ENCODE measurements at places on chromosomes 2 and 18.
A peak's percentile ranks its signal among the peaks of the same experiment; 100 is the strongest.

- no peak for DNase-seq
These were observed 18.7 kb downstream of the EML4 start for GRCh38 chr2:42187886-42188285.

DNA sequence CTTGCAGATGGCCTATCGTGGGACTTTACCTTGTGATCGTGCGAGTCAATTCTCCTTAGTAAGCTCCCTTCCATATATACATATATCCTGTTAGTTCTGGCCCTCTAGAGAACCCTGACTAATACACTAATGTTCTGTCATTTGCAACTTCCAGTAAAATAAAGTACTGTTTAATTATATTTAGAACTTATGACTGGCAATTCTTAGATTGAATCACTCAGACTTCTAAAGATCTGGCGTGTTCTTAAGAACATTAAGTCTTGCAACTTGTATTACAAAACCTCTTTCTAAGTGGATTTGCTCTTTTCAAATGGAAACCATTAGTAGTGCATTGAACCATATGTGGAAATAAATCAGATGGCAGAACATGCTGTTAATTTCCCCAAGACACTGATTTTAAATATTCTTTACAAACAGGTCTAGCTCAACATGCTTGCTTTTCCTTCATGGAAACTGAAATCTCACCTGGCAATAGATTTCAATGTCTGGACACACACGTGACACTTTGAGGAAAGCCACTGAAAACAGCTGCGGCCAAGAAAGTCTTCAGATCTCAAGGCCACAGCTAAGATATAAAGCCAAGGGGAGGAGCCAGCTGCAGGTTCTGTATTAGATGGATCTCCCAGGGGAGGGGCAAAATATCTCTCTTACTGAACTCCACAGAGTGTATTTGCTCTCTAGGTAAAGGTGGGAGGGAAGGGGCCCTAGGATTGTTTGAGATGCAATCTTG is 50.6 kb downstream of the PMAIP1 start:
- DNase-seq = peak; percentile 45

- no peak for DNase-seq
These were observed 91.9 kb downstream of the COL3A1 start for GRCh38 chr2:189066037-189066436.

GRCh38 chr2:156057647-156058046 is 274.9 kb downstream of the NR4A2 start:
- no peak for DNase-seq

- DNase-seq = no peak
These were observed 30.2 kb upstream of the ZEB2 start for GRCh38 chr2:144550084-144550483.

DNA sequence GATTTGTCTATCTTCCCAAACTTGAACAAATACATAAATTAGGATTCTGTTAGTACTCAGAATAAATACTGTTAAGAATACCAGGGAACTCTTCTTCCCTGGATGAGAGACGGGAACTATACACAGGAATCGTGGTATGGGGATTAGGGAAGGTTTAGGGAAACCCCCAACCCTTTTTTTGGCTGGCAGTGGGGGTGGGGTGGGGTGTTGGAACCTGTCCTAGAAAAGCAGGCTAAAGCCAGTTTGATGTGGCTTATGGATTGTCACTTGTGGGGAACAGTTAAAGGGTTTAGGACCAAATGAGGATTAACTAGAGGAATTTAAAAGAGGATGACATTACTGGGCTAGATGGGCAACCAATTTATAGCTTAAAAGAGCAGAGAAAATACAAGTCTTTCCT is 1.8 kb downstream of the SLC4A10 start:
- DNase-seq = no peak

- DNase-seq = peak; percentile 29
These were observed 33.4 kb upstream of the SERPINB7 start for GRCh38 chr18:63741769-63742168.

GRCh38 chr2:211816754-211817153 is 721.8 kb downstream of the ERBB4 start:
- DNase-seq = no peak

- DNase-seq = no peak
These were observed 55.7 kb downstream of the ITSN2 start for GRCh38 chr2:24304631-24305030.

GRCh38 chr2:48450936-48451602 is 78.9 kb upstream of the STON1 start:
- no peak for DNase-seq

- peak; percentile 86 for DNase-seq
These were observed 95.1 kb downstream of the MYO5B start for GRCh38 chr18:50099725-50100407.

GRCh38 chr18:47680488-47680887 is 250.0 kb downstream of the SMAD2 start:
- DNase-seq = no peak
